ENCODE measurements at places on chromosomes 1 and 21.

GRCh38 chr21:36688324-36688723 lies 10.6 kb upstream of the SIM2 start:
- DNase-seq, result no peak

- no peak for DNase-seq
Observed at GRCh38 chr1:10525208-10525607, 50.5 kb downstream of the PEX14 start.

GRCh38 chr1:172951730-172952365 lies 98.9 kb downstream of the TNFSF18 start:
- DNase-seq, result peak; percentile 45

DNA sequence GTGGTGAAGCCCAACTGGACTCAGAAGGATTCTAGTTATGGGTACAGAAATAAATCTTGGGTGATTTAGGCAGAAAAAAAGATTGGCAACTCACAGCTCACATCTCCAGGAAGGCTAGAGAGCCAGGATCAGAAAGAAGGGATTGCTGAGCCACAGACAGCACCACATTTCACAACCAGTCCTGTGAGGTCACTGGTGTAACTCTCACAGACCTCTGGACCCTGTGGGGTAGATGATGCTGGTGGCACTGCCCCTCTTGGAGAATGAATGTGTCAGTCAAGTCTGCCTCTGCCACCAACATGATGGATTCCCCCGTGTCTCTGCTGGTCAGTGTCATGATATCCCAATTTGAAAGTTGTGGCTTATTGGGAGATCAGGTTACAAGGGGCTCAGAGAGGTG lies 70.9 kb upstream of the HMCN1 start:
- no peak for DNase-seq

GRCh38 chr21:26397545-26397944 lies 175.5 kb downstream of the CYYR1 start:
- DNase-seq, result no peak

GRCh38 chr1:182713939-182714338 lies 29.6 kb upstream of the RGS8 start:
- no peak for DNase-seq

GRCh38 chr1:235710687-235711086 lies 61.1 kb upstream of the GNG4 start:
- no peak for DNase-seq

- DNase-seq, result no peak
Observed at GRCh38 chr1:98035602-98036002, 114.8 kb upstream of the DPYD start.

DNA sequence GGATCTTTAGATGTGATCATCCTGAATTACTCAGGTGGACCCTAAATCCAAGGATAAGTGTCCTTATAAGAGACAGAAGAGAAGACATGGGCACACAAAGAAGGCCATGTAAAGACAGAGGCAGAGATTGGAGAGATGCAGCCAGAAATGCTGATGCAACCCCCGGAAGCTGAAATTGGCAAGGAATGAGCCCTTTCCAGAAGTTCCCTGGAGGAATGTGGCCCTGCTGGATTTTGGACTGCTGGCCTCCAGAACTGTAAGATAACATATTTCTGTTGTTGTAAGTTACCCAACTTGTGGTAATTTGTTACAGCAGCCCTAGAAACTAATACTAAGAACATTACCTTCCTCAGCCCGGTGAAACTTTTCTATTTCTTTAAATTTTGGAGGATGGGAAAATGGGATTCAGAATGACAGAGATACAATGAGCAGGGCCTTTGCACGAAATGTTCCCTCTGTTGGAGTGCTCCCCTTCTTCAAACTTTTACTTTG lies 11.2 kb upstream of the PLPP3 start:
- peak; percentile 74 for DNase-seq

DNA sequence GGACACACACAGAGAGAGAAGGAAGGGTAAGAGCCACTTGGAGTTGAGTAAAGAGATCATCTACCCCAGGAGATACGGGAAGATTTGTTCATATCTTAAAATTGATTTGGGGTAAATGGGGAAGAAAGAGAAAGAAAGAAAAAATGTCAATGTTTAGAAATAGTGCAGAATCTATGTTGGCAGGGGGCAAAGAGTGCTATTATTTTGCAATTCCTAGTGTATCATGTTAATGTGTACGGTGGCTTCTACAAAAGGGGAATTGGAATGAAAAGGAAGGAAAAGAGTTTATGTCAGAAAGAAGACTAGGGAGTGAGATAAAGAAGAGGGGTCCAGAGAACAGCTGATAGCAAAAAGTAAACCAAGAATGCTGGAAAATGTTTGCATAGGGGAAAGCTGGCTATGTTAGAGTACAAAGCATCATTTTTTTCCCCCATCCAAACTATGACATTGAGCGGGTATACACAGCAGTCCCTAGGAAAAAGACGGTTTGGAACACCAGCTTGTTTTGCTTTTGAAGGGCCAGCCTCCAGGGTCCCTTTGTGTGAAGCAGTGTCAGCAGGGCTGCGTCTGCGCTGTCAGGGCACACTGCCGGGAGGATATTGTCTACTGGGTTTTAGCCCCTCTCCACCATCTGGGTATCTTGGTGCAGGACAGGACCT lies 10.8 kb downstream of the LRRC8D start:
- no peak for DNase-seq

DNA sequence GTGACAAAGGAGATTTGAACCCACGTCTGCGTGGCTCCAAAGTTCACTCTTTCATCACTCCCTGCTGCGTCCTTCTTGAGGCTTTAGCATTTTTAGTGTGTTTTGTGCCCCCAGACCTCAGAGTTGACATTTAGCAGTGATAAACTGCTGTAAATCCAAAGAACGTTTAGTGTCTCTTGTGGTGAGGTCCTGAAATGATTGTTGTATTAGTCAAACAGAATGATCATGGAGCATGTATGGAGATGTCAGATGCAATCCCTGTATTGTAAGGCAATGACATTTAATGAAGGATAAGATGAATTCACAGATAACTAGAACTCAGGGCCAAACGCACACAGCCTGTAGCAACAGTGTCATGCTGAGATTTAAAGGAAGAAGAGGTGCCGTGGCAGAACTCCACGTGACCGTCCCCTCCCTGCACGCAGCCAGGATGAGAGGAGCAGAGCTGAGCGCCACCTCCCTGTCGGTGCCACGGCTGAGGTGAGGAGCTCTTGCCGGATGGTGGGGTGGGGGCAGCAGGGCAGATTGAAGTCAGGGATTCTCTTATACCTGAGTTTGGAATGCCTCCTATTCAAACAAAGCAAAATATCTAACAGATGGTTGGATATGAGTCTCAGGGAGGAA lies 30.1 kb downstream of the NTPCR start:
- DNase-seq, result peak; percentile 21

- DNase-seq, result no peak
Observed at GRCh38 chr1:2379733-2380404, 11.5 kb downstream of the MORN1 start.

- no peak for DNase-seq
Observed at GRCh38 chr1:2129256-2129943, 65.2 kb downstream of the FAAP20 start.

GRCh38 chr1:190001187-190001586 lies 476.5 kb downstream of the BRINP3 start:
- DNase-seq, result no peak

DNA sequence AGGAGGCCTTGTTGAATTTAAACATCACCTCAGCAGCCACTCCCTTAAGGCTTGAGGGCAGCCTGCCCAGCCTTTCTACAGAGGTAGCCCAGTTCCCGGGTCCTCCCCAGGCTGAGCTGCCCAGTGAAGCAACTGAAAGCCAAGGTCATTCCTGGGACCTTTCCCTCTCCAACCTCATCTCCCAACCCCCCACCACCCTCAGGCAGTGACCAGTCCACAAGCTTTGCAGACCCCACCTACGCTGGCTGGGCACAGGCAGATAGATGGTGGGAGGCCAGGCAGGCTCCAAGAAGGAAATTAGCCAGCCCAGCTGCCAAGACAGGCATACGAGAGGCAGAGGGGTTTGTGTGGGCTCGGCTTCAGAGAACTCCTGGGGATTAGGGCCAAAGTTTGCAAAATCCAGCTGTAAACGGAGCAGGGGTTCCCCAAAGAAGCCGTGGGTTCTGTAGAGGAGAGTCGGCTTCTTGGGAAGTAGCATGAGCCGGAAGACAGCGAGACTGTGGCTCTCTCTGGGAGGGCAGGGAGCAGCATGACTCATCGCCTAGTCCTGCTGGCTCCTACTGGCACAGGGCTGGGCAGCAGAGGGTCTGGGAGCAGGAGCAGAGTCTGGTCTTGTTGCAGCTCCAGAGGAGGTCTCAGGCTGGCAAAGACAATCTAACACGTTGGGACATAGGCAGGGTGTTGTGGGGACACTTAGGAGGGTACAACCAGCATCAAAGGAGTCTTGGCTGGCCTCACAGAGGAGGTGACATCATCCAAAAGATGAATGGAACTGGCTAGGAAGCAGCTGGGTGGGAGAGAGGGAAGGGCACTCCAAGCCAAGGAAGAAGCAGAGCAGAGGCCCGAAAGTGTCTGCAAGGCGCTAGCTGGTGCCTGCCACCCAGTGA lies 2.8 kb upstream of the ZC3H12A start:
- peak; percentile 90 for DNase-seq

GRCh38 chr1:233673947-233674431 lies 60.1 kb downstream of the KCNK1 start:
- DNase-seq, result no peak

DNA sequence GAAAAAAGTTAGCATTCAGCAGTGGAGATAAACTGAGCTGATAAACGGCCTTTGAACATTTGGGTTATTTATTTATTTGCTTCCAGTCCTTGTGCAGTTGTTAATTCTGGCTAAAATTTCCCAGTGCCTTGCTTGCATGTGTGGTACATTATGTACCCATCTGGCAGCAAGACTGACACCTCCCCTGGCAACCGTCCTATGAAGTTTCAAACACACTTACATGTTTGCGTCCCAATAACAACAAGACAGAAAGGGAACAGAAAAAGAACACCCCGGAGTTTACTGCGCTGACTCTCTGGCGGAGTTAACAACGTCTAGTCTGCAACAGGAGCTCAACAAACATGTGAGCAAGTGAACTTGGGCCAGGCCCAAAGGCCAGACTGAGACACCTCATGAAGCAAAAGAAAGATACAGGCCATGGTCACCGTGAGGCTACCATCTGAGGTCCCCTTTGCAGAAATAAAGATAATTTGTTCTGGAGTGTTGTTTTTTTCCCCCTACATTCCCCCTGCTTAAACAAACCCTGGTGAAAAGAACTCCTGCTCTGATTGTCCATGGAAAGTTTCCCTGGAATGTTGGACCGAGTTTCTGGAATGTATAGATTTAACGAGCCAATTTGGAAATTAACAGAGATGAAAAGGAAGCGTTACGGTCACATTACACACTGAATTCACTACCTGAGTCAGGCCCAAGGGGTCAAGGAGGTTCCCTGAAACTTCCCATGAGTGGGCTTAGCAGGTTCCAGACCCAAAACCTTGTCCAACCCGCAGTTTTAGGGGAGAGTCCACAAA lies 33.4 kb downstream of the TRABD2B start:
- DNase-seq, result no peak

GRCh38 chr1:225577241-225577640 lies 75.7 kb downstream of the ENAH start:
- DNase-seq, result no peak

GRCh38 chr1:43781574-43781973 lies 74.2 kb downstream of the ST3GAL3 start:
- DNase-seq, result no peak

GRCh38 chr21:15028186-15028585 lies 36.6 kb downstream of the NRIP1 start:
- no peak for DNase-seq

DNA sequence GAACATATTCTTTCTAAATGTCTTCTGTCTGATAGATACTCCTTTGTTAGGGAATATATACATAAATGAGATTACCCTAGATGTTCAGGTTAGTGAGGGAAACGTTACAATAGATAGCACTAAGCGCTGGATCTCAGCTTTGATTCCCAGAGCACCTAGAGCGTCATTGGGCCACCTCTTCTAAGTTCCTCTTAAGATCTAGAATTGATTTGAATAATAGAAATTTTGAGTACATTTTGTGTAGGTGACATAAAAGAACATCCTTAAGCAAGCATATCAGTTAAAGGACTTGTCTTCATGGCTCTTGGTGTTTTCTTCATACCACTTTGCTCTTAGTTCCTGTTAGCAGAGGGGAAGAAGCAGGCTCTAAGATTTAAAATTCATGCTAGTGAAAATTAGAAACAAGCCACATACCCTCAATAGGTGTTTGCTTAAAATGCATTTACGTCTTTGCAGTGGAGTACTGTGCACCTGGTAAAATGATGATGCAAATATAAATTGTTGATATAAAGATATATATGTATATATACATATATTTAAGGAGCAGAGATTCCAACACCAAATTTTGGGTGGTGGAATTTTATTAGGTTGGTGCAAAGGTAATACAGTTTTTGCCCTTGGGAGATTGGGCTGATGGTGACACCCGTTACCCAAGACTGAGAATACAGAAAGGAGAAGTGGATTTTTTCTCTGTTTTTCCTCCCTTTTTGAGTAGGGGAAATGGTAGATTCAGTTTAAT lies 47.1 kb downstream of the DYRK1A start:
- DNase-seq, result no peak

All from fibroblast of skin of scalp (primary cell).